Activated T-helper 9 cell treated with anti-CD3 and anti-CD28 coated beads, Interleukin-2, amount 50 U/mL, for 16 hours (primary cell): ENCODE measurements at places on chromosomes 1 and 21.

GRCh38 chr21:36381841-36382589 lies 3.2 kb upstream of the CHAF1B start:
- DNase-seq: no peak

DNA sequence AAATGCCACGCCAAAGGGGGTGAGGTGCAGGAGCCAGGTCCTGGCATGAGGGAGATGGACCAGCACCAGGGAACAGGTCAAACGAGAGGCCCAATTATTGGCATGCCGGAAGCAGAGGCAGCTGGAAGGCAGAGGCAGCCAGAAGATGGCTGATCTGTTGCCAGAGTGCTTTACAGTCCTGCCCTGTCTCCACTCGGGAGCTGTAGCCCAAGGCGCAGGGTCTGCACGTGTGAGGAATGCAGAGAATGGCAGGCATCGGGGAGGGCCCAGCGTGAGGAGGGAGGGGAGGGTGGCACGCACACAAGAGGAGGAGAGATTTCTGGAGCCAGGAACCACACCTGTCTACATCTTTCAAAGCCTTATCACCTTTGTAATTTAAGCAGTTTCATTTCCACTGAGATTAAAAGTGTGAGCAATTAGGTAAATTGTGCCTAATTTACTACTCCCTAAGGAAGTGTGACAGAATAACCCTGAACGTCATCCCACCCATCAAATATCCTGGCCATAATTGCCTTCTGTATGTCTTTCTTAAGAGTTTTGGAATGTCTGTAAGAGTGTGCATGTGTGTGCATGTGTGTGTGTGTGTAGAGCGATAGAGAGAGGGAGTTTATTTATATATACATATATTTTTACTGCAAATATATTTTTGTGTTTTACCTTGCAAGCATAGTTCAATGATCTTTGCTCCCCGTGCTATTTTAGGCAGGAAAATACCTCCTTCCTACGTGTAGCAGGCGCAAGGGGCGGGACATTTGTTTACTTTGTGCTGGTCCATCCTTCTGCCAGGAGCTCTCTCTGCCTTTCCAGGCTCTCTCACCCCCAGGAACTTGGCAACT lies 125.5 kb upstream of the SERBP1 start:
- no peak for DNase-seq

DNA sequence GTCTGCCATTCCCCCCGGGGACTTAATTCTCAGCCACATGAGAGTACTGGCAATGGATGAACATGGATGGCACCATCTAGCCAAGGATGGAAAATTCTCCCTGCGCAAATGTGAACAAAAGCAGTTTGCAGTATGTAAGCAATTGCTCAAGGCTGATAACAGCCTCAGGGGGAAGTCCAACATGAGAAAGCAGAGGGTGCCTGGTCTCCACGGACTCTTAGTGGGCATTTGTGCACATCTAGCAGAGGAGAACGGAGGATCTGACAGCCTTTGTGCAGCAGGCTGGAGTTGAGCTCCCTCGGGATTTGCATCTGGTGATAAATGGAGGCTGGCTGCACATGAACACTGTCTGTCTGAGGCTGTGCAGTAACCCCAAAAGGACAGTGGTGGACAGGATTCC lies 13.9 kb upstream of the OLIG1 start:
- DNase-seq: no peak

- DNase-seq: no peak
These were observed 221.1 kb upstream of the GREM2 start for GRCh38 chr1:240833075-240833474.

- no peak for DNase-seq
These were observed 32.0 kb upstream of the GBP5 start for GRCh38 chr1:89304572-89305230.

DNA sequence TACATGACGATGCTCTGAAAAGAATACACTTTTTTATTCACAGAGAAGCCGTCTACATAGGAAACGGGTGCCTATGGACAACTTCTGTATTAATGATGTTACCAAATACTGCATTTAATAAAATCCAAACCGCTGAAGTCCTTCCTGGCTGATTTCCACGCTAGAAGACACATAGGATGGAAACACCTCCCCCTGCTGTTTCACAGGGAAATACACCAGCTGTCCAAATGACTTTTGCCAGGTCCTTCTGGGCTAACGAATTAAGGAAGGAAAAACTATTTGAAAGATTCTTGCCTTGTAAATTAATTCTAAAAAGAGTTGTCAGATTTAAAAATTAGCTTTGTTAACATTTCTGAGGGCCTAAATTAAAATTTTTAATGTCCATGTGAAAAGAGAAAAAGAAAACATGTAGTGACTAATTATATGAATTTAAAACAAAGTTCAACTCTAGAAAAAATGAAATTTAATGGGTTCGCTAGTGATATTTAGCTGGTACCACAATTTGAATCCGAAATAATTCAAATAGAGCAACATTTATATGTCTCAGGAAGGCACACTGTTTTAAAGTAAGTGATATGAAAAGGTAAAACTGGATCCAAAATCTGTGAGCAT lies 146.0 kb downstream of the RERE start:
- no peak for DNase-seq

GRCh38 chr1:89364954-89365550 lies 1.2 kb downstream of the GBP6 start:
- no peak for DNase-seq

GRCh38 chr1:78075621-78076020 lies 29.9 kb downstream of the GIPC2 start:
- no peak for DNase-seq

DNA sequence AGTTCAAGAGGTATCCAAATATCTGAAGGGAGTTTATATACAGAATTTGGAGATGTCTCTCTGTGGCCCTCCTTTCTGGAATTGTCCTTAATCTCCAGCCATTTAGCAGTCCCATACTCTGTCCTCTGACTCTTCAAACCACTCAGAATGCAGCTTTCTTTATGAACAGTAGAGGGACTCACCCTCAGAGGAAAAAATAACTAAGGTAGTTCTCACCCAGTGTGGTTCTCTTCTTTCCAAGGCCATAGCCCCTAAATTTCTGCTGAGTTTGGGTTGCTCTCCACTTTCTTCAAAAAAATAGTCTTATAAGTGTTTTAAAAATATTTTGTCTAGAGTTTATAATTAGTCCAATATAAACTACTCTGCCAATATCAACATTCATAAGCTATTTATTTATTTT lies 369.7 kb downstream of the MATN1 start:
- no peak for DNase-seq

- DNase-seq: no peak
These were observed 22.8 kb upstream of the PAPPA2 start for GRCh38 chr1:176440176-176440575.

DNA sequence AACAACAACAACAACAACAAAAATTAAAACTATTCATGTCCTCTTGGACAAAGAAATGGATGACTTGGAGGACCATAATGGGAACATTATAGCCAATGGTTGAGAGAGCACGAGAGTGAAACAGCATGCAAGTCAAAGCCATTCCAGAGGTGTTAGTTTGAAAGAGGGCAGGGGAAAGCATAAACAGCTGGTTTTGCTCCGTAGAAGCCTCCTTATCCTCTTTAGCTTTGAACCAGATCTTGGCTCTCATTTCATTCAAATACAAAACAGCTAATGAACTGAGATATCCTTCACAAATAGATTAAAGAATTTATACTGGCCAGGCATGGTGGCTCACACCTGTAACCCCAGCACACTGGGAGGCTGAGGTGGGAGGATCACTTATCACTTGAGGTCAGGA lies 8.7 kb upstream of the SMG7 start:
- no peak for DNase-seq

DNA sequence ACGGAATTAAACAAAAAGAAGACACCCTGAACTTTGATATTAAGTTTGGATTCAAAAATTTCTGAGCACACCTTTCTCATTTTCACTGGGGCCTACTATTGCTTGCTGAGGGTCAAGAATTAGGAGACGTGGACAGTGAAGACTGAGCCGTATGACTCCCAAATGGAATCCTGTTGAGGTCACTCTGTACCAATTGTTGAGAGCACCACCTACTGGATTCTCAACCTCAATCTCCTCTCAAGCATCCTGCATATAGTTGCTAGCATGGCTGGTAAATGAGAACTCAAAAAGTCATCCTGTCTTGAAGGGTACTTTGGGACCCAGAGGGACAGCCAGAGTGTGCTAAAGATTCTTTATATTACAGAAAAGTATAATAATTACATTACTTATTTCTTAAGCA lies 20.2 kb upstream of the MTR start:
- no peak for DNase-seq

DNA sequence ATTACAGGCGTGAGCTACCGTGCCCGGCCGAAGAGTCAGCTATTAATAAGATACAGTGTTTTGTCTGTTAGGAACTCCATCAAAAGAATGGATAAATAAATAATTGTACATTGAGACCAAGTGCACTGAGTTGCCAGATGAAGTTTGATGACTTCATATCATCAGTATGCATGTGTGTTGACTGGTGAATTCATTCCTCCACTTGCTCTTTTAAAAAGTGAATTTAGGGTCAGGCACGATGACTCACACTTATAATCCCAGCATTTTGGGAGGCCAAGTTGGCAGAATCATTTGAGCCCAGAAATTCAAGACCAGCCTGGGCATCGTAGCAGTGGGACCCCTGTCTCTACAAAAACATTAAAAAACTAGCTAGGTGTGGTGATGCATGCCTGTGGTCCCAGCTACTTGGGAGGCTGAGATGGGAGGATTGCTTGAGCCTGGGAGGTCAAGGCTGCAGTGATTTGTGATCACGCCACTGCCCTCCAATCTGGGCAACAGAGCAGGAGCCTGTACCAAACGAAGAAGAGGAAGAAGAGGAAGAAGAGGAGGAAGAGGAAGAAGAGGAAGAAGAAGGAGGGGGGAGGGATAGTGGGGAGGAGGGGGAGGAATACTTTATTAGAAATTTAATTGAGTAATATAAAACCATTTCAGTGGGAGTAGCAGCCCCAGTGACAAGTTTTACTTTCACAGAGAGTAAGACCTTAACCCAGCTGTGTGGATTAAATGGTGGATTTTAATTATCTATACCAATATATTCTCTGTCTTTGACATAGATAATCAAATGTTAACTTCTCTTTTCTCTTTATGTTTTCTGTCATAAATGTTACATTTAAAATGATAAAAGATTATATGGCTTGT lies 74.9 kb downstream of the CCDC18 start:
- no peak for DNase-seq

- DNase-seq: no peak
These were observed 158.8 kb downstream of the URB2 start for GRCh38 chr1:229784834-229785233.

DNA sequence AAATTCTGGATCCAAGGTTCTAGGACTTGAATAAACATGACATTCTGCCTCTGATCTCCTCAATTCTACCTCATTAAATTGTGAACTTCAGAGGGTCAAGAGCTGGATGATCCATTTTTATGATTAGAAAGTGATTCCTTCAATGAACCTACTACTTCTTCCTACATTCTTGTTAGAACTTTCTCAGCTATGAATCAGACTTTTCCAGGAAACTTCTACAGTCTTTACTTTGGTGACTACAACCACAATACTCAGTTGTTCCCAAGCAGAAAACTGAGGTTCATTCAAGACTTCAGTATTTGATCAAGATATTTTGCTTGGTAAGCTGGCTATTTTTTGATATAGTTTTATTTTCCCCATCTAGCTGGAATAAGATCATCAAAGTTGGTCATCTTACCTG lies 51.4 kb downstream of the CDC7 start:
- no peak for DNase-seq

- DNase-seq: no peak
These were observed 27.8 kb upstream of the ZBTB21 start for GRCh38 chr21:42037943-42038342.

GRCh38 chr1:228515200-228515834 lies 28.1 kb downstream of the RNF187 start:
- DNase-seq: no peak

- no peak for DNase-seq
These were observed 113.6 kb upstream of the GADD45A start for GRCh38 chr1:67571406-67571805.

- DNase-seq: no peak
These were observed 8.5 kb upstream of the DMBX1 start for GRCh38 chr1:46480959-46481646.

GRCh38 chr1:171666114-171666769 lies 13.8 kb upstream of the MYOC start:
- no peak for DNase-seq

DNA sequence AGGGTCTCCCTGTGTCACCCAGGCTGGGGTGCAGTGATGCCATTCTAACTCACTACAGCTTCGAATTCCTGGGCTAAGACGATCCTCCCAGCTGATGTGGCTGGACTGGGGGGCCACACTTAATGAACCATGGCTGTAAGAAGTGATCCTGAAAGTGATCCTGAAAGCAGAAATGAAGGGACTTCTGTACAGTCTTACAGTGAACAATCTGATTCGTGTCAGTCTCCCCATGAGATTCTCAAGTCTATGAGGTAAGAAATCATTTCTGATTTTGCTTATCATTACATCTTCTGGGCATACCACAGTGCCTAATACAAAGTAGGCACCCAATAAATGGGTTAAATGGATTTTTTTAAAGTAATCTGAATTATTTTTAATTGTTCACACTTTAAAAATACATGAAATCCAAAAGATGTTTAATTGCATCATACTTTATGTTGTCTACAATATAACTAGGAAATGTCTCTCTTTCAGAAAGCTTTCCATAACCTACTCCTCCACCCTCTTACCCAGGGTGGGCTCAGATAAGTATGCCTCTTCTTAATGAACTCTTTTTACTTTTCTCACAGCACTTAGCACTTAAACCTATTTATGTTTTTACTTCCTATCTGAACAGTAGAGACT lies 21.5 kb downstream of the TUT4 start:
- no peak for DNase-seq

- no peak for DNase-seq
These were observed 345.1 kb upstream of the SNX7 start for GRCh38 chr1:98316286-98316905.

GRCh38 chr1:101613546-101613945 lies 376.7 kb downstream of the S1PR1 start:
- no peak for DNase-seq

DNA sequence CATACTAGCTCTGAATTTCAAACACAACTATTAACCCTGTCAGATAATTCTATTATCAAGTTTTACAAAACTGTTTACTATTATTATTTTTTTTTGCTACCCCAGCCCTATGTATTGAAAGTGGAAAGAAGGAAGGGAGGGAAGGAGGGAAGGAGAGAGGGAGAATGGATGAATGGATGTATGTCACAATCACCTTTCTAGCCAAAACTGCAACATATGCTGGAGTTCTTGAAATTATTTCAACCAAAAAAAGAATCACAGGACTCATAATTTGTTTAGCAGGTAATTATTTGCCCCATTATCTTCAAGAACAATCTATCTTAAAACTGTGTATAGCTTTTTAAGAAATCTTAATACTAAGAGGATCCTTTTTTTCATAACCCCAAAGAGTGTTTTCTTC lies 5.4 kb downstream of the NRIP1 start:
- no peak for DNase-seq
